Foreskin melanocyte (primary cell): ENCODE measurements at places on chromosomes 3 and 15.

- DNase-seq: no peak
Observed at GRCh38 chr3:151863611-151864010, 9.8 kb upstream of the SUCNR1 start.

- DNase-seq: no peak
Observed at GRCh38 chr3:46468753-46469600, 4.3 kb upstream of the LTF start.

DNA sequence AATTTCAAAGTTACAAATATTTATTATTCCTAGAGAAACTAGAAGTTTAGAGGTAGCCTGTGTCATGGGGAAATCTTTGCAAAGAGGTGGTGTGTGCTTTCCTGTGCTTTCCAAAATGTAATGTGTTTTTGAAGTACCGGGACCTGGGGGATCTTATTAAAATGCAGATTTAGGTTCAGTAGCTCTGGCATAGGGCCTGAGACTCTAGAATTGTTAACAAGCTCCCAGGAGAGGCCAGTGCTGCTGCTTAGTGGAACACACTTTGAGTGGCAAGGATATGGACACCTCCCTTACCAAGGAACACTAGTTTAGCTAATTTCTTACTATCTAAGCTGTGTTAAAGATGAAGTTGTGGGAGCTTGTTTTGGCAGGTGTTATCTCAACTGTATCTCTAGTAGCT, 428.9 kb downstream of the VGLL3 start:
- no peak for DNase-seq

DNA sequence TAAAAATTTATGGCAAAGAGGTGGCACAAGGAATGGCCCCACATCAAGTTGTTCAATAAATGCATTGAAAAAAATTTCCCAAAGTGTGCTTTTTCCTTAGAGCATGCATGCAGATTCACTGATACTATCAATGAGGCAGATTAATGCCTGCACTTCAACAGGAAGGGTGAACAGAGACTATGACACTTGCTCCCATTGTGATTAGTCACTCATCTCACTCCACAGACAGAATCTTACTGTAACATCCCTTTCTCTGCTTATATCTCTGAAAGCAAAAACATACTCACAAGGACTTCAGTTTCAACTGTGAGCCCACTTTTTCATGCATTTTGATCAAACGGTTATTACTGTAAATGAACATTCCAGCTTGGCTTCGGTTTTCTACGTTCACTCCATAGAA, 60.9 kb downstream of the MORC1 start:
- DNase-seq: no peak

GRCh38 chr15:78234515-78235040, at the start of gene ACSBG1:
Gene ACSBG1 (minus strand): TSS chr15:78234565. CDS start chr15:78234501, 64 bp downstream.
- peak; percentile 52 for DNase-seq

DNA sequence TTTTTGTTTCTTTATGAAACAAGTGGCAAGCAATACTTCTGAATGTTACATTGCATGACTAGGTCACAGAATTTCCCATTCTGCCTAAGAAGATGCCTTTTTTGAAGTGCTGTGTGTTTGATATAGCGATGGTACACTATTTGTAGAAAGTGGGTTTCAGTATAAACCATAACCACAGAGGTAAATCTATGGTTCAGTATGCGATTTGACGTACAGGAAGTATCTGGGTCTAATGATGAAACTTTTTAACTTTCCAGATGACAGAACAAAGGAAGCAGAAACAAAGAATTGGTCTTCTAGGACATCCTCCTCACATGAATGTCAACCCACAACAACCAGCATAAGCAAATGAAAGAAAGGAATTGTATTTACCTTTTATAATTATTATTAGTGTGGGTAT, 133.4 kb upstream of the BHLHE40 start:
- no peak for DNase-seq

- peak; percentile 48 for DNase-seq
Observed at GRCh38 chr15:99442252-99442897, 123.4 kb upstream of the MEF2A start.

- DNase-seq: no peak
Observed at GRCh38 chr3:28575746-28576613, 227.4 kb upstream of the AZI2 start.

DNA sequence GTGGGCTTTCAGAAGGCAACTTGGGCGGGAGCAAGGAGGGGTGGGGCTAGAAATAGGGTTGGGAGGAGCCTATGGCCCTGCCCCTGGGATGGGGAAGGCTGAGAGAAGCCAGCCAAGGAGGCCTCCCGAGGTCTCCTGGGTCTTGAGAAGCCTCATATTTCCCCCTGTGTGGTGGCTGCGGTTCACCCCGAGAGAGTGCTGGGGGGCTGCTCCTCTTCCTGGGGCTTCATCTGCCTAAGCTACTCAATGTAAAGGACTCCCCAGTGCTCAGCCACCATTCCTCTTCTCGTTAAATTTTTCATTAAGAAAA, 174.3 kb downstream of the SMAD6 start:
- no peak for DNase-seq

DNA sequence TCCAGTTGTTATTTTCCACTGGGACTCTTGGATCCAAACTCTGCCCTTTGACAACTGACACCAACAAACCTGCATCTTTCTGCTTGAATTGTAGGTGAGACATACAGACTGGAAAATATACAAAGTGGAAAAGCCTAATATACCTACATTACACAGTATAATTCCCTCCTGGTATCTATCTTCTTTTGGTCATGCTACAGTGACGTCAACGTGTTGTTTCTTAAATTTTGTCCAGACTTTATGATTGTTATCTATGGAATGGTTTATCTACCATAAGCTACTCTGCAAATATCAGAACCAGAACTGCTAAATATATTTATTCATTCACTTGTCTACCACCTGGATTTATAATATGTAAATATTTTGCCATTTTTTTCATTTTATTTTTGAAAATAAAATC, 264.3 kb upstream of the ZPLD1 start:
- DNase-seq: no peak

- no peak for DNase-seq
Observed at GRCh38 chr3:125006291-125006731, 49.5 kb downstream of the HEG1 start.

DNA sequence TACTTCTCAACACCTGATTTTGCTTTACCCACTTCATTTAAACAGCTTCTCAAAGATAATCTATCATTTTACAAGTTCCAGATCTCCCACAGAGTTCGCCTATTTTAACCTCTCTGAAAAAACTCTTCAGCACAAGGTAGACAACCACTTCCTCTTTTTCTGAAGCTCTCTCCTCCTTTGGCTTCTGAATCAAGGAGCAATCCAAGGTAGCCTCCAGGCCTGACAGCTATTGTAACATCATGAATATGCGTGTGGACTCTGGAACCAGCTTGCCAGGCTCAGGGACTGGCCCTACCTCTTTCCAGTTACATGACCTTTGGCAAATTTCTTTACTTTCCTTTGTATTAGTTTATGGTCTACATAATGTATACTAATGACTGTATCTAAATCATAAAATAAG, 405.9 kb upstream of the ZNF385D start:
- no peak for DNase-seq

DNA sequence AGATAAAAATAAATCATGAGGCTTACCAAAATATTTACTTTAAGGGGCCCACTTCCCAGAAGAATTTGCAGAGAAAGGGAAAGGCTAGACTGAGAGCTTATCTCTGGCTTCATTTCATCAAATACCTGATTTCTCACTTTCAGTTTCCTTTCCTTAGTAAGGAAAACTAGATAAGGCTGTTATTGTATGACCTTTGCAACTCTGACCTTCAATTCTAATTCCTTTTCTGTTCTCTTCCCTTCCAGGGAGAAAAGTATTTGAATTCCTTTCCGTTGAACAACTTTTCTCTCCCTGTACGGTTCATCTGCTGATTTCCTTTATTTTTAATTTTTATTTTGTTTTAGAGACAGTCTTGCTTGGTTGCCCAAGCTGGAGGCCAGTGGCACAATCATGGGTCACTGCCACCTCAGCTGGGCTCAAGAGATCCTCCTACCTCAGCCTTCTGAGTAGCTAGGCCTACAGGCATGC, 7.1 kb upstream of the PXK start:
- no peak for DNase-seq

- no peak for DNase-seq
Observed at GRCh38 chr3:66010739-66011655, 27.7 kb downstream of the MAGI1 start.

GRCh38 chr3:54827776-54828175, 100.1 kb downstream of the LRTM1 start:
- no peak for DNase-seq

DNA sequence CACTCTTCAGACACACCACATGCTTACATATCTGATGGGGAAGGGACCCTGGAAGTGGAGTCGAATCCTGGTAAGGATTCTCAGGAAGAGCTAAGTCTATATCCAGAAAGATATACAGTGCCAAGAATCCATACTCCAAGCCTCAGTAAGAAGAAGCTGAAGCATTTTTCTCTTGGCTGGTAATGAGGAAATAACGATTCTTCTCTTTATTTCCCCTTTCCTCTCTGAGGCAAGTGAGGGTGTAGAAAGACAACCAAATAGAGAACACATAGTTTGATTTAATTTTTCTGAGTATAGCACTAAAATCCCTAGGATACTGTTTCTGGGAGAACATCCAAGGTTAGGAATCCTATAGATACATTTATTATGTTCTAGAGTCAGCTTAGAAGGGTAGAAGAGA, 857.3 kb downstream of the TUSC7 start:
- no peak for DNase-seq

DNA sequence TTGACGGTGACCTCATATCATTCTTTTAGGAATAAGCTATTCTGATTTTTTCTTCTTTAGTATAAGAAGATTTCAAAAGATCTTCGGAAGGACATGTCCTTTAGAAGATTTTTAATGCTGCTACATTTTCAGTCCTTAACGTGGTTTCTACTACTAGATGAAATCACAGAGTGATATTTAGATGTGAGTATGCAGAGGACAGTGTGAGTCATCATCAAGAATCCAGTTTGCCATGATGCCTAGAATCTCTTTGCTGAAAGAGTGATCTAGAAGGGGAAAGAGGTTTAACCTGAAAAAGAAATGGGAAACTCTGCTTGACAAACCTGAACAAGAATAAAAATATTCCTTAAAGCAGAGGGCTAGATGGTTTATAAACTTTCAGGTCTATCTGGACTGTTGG, 43.2 kb downstream of the SLC7A14 start:
- DNase-seq: no peak

DNA sequence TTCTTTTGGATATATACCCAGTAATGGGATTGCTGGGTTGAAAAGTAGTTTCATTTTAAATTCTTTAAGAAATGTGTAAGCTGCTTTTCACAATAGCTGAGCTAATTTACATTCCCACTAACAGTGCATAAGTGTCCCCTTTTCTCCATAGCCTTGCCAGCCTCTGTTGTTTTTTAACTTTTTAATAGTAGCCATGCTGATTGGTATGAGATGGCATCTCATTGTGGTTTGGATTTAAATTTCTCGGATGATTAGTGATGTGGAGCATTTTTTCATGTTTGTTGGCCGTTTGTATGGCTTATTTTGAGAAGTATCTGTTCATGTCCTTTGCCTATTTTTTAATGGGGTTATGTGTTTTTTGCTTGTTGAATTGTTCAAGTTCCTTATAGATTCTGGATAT, 444.3 kb upstream of the ATP11B start:
- no peak for DNase-seq

GRCh38 chr3:119559441-119559963, at the start of gene CD80:
Gene CD80 (minus strand): TSS chr3:119559614. CDS start chr3:119557728, 1,886 bp downstream.
- DNase-seq: peak; percentile 40

GRCh38 chr15:68326711-68327354, 49.3 kb downstream of the FEM1B start:
- no peak for DNase-seq

GRCh38 chr15:63908991-63909390, 75.2 kb upstream of the HERC1 start:
- DNase-seq: peak; percentile 77

DNA sequence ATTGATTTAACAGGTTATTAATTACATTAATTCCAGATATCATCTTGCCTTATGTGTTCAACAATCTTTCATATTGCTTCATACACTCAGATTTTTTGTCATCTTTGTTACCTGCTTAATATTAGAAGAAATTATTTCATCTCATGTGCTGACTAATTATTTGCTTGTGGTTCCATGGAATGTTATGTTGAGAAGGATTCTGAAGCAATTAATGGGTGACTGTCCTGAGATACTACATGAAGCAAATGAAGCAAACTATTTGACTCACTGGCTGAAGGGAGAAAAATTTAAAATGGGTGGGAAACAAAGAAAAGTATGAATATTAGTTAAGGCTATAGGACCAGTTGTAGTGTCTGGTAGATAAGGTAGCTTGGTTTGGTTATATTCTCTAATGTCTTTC, 443.8 kb upstream of the EPHA6 start:
- no peak for DNase-seq

DNA sequence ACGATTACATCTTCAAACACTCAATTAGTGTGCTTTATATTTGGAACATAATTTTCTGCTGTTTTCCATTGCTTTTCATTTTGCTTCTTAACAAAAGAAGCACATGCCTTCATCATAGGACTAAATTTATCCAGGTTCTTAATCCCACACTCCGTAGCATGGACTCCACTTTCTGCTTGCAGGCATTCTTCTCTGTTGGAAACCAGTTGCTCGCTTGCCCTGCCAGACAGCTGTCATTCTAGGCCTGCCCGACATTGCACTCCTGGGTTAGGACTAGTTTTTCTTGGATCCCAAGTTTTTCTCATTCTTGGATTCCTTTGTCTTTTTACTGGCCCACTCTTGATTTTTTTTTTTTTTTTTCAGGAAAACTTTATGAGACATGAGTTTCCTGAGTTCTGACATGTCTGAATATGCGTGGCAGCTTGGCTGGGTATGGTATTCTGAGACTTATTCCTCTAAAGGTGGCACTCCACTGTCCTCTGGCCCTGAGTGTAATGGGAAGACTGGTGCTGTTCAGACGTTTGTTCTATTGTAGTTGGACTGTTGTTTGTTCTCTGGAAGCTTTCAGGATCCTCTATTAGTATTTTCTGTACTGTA, 6.3 kb upstream of the ATP1B3 start:
- no peak for DNase-seq

DNA sequence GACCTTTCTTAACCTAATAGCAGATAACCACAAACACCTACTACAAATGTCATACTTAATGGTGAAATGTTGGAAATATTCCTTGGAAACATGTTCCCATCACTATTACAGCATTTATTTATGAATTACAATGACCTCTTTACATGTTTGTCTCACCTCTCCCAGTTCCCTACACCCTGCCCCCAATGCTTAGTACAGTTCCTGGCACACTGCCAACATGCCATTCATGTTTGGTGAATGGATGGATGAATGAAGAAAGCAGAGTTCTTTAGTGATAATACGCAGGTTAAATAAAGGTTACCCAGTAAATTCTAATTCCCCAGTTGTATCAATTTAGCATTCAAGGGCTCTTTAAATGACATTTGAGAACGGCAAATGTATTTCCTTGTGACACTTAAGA, 259.9 kb upstream of the ATP11B start:
- no peak for DNase-seq

GRCh38 chr15:43519196-43519595, 1.8 kb downstream of the MAP1A start:
- no peak for DNase-seq
